ENCODE measurements at places on chromosomes 6 and 20. TPM values are rescaled to one million over a fixed set of nuclear protein-coding genes. Genes with fewer than 3 reads are reported as not detected.

Gene NOL7
- 110 TPM for total RNA-seq

Gene CAPN11
- total RNA-seq = not detected

Gene SMAP1
- total RNA-seq = 23.6 TPM

Gene PPP1R3G
- total RNA-seq = 0.04 TPM

Gene ARFGEF3
- 0.55 TPM for total RNA-seq

Gene MOG
- not detected for total RNA-seq

Gene NR2E1
- not detected for total RNA-seq

Gene NOL4L
- 10.9 TPM for total RNA-seq

Gene NCOA6
- 21.9 TPM for total RNA-seq

Gene TFAP2A
- not detected for total RNA-seq

Gene MOXD1
- not detected for total RNA-seq

Gene DEFB124
- total RNA-seq = not detected

Gene CEP43
- total RNA-seq = 27.1 TPM

Gene LY6G6C
- not detected for total RNA-seq

Gene COL10A1
- not detected for total RNA-seq

Gene VSTM2L
- total RNA-seq = not detected

Gene PHIP
- total RNA-seq = 25.1 TPM

Gene PTK6
- 0.15 TPM for total RNA-seq

Gene EMILIN3
- not detected for total RNA-seq

Gene NRSN1
- not detected for total RNA-seq

Gene BPIFB2
- total RNA-seq = not detected

Gene GLP1R
- not detected for total RNA-seq

Gene MCHR2
- not detected for total RNA-seq

Gene RPP40
- total RNA-seq = 17.1 TPM

Gene GRIK2
- not detected for total RNA-seq

Gene CYP39A1
- total RNA-seq = not detected

Gene DBNDD2
- 10.4 TPM for total RNA-seq

Gene SNX21
- 1.6 TPM for total RNA-seq

Gene COL9A3
- total RNA-seq = not detected

Gene TRIM15
- total RNA-seq = not detected

Gene HECA
- 59.2 TPM for total RNA-seq

Gene KCNK5
- total RNA-seq = 29.8 TPM

Gene E2F1
- total RNA-seq = 79.9 TPM

Gene GJA1
- 0.06 TPM for total RNA-seq

Gene DDR1
- 8.6 TPM for total RNA-seq

Gene NFATC2
- 44.3 TPM for total RNA-seq
